HepG2 (cell line): ENCODE measurements at places on chromosomes 5 and 9. TPM values are rescaled to one million over a fixed set of nuclear protein-coding genes. Genes with fewer than 3 reads are reported as not detected.
A peak's percentile ranks its signal among the peaks of the same experiment; 100 is the strongest.

The VAV2 gene
- total RNA-seq: 21.2 and 22.5 TPM in 2 replicates

The TMEM174 gene
- total RNA-seq: not detected in 2 replicates

The GFI1B gene
- total RNA-seq: 0.51 TPM in 1 of 2 replicates, not detected in the other

- H3K27ac ChIP-seq: no peak overlapping the region
- no peaks in the 10 kb centered on the region for H3K36me3 ChIP-seq
Measured at GRCh38 chr5:21663082-21663481, 1190.1 kb downstream of the CDH12 start.

The TAF11L10 gene
- total RNA-seq: not detected in 2 replicates

The SLC46A2 gene
- total RNA-seq: not detected in 2 replicates

- peaks cover 10% of the 10 kb centered on the region for H3K4me1 ChIP-seq
- H3K27me3 ChIP-seq: no peaks in the 10 kb centered on the region
- no peak for DNase-seq
Measured at GRCh38 chr5:68405784-68406743, 190.5 kb downstream of the PIK3R1 start.

The HAVCR2 gene
- total RNA-seq: 0.07 TPM in 1 of 2 replicates, not detected in the other

- H3K27me3 ChIP-seq: no peaks in the 10 kb centered on the region
- peaks cover 26% of the 10 kb centered on the region for H3K4me1 ChIP-seq
- H3K36me3 ChIP-seq: peaks cover 18% of the 10 kb centered on the region
- no peak overlapping the region for H3K27ac ChIP-seq
- H3K4me3 ChIP-seq: no peak overlapping the region
- DNase-seq: no peak
Measured at GRCh38 chr9:133854765-133855164, 116.6 kb upstream of the SARDH start.

GRCh38 chr9:87732756-87733155 lies 6.8 kb downstream of the CTSL start:
- peaks cover under 1% of the 10 kb centered on the region; the same call in 1 of the 2 replicates for H3K4me1 ChIP-seq
- no peaks in the 10 kb centered on the region for H3K27me3 ChIP-seq
- DNase-seq: no peak
- H3K4me3 ChIP-seq: no peak overlapping the region

- H3K27me3 ChIP-seq: no peaks in the 10 kb centered on the region
- peak overlapping the region; percentile 41 for H3K27ac ChIP-seq
- H3K4me3 ChIP-seq: no peak overlapping the region
- H3K4me1 ChIP-seq: peaks cover 89% of the 10 kb centered on the region
- H3K36me3 ChIP-seq: no peaks in the 10 kb centered on the region
Measured at GRCh38 chr9:78292026-78292425, 4.9 kb upstream of the PSAT1 start.

The CDX1 gene
- total RNA-seq: not detected in 2 replicates

GRCh38 chr9:87620731-87621322 lies 105.1 kb upstream of the CTSL start:
- H3K4me3 ChIP-seq: no peak overlapping the region
- DNase-seq: no peak
- H3K27ac ChIP-seq: no peak overlapping the region
- H3K27me3 ChIP-seq: no peaks in the 10 kb centered on the region
- peaks cover 6% of the 10 kb centered on the region; the same call in 1 of the 2 replicates for H3K4me1 ChIP-seq
